ENCODE measurements at places on chromosomes 7 and 10.

DNA sequence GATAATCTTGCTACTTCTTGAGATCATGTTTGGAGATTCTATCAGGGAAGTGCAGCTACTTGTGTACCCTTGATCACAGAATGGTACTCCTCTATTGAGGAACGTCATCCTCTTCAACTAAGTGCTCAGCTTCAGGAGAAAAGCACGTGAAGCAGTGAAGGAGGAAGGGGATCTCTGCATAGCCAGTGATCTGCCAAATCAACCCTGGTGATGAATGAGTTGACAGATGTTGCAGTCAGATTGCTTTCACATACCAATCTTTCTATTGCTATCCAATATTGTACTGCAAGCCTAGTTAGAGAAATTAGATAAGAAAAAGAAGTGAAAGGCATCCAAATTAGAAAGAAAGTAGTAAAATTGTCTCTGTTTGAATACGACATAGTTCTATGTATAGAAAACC, 309.4 kb downstream of the TWIST1 start:
- no peak for DNase-seq

DNA sequence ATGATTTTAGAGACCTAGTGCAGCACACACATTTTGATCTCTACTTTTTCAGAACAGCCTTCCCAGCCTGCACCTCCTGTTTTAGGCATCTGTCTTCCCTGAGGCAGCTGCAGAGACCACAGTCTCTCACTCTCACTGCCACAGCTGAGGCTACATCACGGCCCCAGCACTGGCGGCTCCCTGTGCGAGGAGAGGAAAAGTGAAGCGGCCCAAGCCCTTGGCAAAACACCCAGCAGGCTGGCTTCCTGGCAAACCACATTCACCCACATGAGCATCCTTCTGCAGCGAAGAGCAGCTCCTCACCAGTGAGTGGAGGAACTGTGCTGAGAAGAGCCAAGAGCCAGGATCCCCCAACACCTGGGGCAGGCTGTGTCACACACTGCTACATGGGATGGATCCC, 14.0 kb downstream of the HUS1 start:
- DNase-seq: no peak

DNA sequence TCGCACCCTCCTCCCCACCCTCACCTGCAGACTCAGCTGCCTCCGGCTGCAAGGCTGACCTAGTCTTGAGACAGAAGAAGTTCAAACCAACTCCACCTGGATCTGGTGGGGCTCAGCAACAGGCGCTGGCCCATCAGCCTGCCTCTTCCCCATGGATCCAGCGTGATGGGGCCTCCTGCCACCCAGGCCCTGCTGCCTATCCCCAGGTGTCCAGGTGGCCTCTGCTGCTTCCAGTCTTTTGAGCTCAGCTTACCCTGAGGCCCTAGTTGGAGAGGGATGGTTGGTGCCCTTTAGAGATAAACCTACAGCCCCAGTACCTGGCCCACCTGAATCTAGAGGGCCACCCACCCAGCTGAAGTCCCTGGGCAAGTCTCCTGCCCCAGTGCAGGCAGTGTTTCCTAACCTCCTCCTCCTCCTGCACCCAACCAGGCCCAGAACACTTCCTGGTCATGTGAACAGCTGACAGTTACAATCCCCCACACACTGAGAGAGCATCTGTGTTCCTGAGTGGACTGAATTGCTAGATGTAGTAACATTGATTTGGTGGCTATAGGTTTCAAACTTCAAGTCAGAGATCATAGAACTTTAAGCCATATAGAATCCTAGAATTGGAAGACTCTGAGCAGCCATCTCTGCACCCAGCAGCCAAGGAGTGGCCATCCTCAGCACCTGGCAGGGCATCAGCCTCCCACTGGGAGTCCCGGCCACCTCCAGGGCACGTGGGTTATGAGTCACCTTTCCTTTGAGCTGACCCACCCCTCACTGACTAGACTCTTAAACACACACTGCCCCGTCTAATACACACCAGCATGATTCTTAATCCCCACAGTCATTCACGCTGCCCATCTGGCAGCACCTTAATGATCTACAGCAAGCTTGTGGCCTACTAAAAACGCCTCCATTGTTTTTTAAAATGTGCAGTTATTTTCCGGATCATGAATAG, 51.9 kb downstream of the ALOX5 start:
- no peak for DNase-seq

- DNase-seq: no peak
These were observed 527.5 kb downstream of the INHBA start for GRCh38 chr7:41175435-41175834.

DNA sequence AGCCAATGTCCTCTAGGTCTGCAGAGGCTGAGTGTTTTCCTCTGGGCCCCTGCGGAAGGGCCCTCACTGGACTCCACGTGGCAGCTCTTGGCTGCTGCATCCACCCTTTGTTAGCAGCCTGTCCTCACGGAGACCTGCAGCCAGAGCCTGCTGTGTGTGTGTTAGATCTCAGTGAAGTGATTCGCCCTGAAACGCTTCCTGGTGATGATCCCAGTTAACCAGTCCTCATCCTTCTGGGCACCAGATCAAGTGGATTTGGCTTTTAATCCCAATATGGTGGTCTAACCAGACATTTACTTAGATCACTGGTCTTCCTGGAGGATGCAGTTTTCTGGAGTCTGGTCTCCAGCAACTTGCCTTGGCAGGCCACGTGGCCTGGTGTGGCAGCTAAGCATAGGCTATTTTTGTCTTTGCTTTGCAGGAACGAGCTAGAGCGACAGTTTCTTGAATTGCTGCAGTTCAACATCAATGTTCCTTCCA, 39.5 kb upstream of the GJD4 start:
- DNase-seq: no peak

Data from esophagus squamous epithelium (tissue), 5 donors.